ENCODE measurements at places on chromosomes 13 and 19.

GRCh38 chr19:58083021-58083420 is 15.0 kb downstream of the ZSCAN18 start:
- no peak for DNase-seq

DNA sequence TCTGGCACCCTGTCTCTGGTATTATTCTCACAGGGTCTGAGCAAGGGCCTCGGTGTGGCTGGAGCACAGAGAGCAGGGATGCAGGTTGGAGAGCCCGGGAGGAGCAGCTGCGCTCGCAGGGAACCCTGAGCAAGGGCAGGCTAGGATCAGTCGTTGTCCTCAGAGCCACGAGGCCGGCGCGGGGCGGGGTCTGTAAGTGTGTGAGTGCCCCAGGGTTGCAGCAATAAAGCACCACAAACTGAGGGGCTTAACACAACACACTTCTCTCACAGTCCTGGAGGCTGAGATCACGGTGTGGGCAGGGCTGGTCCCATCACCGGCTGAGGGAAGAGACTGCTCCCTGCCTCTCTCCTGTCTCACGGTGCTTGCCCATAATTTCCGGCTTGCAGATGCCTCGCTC is 38.5 kb upstream of the GGACT start:
- no peak for DNase-seq

DNA sequence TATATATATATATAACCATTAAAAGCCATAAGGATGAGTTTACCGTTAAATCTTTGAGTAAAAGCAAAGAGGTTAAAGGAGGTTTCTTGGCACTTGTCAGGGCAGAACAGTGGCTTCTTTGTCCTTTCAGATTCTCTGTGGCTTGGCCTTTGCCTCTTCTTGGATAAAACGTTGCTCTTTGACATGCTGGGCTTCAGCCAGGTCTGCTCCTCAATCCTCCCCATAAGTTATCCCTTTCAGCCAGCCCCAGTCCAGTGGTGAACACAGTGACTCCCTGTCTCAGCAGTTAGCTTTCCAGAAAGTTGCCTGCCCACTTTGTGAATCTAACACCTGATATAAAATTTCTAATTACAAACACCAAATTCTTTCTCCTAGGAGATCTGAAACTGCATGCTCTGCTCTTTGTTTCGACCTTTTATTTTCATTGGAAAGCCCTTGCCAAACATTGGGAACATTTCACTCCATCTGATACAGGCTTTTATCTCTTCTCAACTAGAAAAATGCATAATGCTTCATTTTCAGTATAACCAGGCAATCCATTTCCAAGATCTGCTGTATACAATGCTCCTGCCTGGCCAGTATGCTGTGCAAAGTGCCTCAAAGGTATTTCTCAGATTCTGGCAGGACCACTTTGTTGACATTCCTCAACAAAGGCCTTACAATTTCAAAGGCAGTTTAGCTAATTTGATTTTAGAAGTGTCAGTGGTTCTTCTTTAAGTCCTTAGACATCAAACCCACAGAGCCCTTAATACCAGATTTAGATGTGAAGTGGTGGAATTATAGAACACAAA is 16.2 kb upstream of the MED4 start:
- DNase-seq: no peak

DNA sequence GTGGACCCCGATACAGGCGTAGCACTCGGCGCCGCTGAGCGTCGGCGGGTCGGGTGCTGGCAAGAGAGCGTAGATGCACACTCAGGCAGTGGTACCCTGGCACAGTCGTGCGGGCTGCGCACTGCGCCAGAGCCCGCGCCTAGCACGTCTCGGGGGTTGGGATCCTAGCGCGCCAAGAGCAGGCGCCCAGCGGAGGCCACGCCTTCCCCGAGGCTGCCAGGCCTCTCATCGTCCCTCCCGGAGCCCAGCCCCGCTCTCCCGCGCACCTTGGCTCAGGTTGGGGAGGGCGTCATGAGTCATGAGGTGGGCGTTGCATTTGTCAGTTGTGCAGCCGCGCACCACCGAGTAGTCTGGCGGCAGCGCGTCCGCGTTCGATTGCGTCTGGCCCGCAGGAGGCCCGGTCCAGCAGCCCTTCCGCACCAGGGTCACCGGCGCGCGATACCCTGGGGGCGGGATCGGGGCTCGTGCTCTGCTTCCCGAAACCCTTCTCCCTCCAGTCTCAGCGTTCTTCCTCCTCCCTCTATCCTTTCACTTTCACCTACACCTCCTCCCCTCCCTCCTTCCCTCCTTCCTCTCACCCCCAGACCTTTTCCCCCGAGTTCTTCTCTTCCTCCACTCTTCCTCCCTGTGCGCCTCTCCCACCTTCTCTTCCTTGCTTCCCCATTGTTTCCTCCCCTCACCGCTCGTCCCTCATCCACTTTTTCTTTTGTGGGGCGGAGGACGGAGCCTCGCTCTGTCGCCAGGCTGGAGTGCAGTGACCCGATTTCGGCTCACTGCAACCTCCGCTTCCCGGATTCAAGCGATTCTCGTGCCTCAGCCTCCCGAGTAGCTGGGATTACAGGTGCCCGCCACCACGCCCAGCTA is 3.5 kb downstream of the LYPD5 start:
- DNase-seq: no peak

DNA sequence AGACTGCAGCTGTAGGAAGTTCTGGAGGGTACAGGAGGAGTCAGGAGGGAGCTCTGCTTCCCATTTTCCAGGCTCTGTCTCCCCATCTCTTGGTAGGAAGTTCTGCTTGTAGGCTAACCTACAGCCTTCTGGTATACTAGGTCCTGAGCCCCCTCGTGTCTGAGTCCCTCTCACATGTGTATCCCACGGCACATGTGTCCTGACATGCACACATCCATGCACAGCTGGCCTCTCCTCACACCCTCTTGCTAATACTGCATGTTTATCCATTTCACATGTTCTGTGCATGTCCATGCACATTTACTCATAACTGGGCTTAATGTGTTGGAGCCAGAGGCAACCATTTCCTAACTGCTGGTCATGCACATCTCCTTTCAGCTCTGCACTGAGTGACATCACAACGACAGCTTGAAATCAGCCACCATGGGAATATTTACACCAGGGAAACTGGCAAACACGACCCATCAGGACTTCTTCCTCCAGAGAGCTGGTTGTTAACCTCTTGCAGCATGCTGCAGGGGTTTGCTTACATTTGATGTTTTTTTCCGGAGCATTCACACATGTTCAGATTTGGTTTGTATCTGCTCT is 3.0 kb downstream of the CD209 start:
- no peak for DNase-seq

DNA sequence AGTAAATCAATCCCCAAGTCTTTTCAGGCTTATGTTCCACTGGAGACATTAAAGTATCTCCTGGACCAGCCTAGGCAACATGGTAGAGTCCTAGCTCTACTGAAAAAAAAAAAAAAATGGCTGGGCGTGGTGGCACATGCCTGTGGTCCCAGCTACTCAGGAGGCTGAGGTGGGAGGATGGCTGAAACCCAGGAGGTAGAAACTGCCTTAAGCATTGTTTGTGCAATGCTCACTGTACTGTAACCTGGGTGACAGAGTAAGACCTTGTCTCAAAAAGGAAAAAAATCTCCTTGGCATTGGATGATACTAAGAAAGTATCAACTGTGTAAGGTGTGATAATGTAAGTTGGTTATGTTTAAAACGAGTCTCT is 8.8 kb downstream of the KLK8 start:
- DNase-seq: no peak

- no peak for DNase-seq
Measured at GRCh38 chr13:31330236-31330635, 130.5 kb downstream of the B3GLCT start.

DNA sequence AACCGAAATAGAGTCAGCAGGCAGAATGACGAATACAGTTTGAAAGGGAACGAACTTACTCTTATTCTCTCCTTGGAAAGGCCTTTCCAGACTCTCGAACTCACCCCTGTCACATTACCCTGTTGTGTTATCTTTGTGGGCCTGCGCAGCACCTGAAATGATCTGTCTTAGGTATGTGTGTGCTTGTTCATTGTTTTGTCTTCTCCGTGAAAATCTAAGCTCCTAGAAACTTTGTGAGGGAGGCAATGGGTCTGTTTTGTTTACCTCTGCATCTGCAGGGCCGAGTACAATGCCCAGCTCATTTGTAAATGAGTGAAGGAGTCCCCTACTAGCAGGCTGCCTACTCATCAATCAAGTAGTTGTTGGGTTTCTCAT is 19.6 kb downstream of the HMGB1 start:
- no peak for DNase-seq

- no peak for DNase-seq
Measured at GRCh38 chr19:31144075-31144870, 205.0 kb downstream of the TSHZ3 start.

GRCh38 chr13:33139184-33139583 is 123.0 kb downstream of the KL start:
- DNase-seq: no peak
